ENCODE measurements at places on chromosomes 2 and 18.

DNA sequence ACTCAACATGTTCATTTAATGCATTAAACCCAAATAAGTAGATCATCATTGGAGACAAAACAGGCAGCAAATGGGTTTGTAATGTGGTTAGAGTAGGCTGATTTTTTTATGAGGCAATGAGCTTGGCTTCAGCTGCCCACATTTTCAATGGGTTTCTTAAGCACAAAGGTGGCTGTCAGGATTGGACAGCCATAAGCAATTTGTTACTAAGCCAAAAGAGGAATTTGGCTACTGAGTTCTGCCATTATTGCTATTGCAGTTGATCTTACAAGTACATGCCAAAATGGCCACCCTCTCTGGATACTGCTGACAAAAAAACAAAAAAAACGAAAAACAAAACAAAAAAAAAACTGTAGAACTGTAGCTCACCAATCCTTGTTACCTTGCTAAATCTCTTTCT, 1348.0 kb upstream of the PIK3C3 start:
- no peak for DNase-seq

GRCh38 chr18:28177828-28178635, 1.1 kb upstream of the CDH2 start:
- no peak for DNase-seq

GRCh38 chr18:65527879-65528633, 222.8 kb upstream of the CDH7 start:
- no peak for DNase-seq

- no peak for DNase-seq
Observed at GRCh38 chr2:20634507-20635112, 16.3 kb downstream of the HS1BP3 start.

- no peak for DNase-seq
Observed at GRCh38 chr2:227192491-227192890, 28.1 kb downstream of the COL4A3 start.

DNA sequence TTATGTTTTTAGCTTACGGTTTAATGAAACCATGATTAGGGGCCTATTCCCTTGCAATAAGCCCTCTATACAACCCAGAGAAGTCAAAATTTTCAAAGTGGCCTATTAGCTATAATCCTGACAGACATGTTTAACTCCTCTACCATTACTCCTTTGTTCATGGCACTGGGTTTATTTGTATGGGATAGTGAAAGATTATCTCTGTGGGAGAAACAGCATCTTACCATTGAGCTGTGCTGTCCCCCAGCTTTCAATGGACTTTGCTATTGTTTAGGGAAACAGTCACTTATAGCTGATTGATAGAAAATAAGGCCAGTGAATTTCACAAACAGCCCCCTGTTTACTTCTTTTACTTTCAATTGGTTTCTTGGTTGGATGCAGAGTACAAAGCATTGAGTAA, 675.2 kb upstream of the GCFC2 start:
- DNase-seq, result no peak

DNA sequence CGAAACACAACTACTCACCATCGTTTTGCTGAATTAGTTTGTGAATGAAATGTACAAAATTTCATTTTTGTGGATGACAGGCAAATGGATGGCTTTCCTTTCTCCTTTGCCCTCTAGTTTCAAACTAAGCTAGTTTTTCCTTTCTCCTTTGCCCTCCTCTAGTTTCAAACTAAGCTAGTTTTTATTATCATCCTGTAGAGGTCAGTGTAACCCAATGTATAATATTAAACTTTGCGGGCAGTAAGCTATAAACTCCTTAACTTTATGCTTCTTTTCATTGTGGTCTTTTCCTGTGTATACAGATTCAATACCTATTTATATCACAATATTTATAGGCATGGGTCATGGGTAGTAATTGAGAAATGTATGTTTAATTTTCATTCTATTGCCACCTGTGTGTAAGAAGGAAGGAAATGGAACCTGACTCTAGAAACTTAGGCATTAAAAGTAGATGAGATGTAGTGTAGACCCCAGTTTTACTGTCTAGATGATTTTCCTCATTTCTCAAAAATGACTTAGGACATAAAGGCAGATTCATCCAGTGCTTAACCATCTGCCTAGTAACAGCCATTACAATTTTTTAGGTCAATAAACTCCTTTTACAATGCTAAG, 58.1 kb downstream of the MAP3K19 start:
- DNase-seq, result no peak

GRCh38 chr2:60793169-60793568, 37.1 kb downstream of the PAPOLG start:
- DNase-seq, result no peak

- no peak for DNase-seq
Observed at GRCh38 chr18:62963507-62963906, 248.2 kb downstream of the PHLPP1 start.

DNA sequence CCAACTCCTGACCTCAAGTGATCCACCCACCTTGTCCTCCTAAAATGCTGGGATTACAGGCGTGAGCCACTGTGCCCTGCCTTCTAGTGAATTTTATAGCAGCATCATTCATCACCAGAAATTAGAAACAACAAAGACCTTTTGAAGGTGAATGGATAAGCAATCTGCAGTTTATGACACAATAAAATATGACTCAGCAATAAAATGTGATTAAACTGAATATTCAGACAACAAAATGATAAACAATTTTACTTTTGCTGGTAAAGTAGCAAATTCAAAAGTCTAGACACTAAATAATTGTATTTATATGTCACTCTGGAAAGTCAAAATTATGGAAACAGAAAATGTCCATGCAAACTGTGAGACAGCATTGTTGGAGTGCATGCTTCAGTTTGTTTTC, 656.6 kb downstream of the CBLN2 start:
- no peak for DNase-seq

DNA sequence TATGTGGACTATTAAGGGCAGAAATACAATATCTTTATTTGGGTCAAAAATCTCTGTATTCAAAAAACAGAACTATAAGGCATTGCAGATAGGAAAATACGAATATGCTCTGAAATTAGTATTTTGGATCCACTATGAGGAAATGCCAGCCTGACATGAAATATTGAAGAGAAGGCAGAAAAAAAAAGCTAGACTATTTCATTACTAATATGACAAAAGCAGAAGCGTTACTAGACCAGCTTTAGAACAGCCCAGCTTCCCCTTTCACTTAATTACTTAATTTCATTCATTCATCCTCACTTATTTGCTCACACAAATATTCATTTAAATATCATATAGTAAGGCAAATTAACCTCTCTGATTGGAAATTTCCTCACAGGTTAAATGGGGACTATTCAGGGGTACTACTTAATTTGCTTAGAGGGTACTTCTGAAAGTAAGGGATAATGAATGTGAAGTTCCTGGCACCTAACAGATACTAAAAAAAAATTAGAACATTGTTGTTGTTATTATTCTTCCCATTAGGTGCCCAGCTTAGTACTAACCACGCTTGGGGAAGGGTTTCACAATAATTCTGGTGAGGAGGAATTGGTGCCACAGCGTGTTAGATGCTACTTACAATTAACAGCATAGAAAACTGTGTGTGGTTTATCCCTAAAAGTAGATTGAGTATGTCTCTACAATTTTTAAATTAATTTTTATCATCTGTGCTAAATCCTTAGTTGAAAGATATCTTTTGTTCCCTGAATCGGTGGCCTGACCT, 71.1 kb upstream of the CTLA4 start:
- no peak for DNase-seq

- DNase-seq, result no peak
Observed at GRCh38 chr2:16727256-16727655, 61.6 kb upstream of the CYRIA start.

DNA sequence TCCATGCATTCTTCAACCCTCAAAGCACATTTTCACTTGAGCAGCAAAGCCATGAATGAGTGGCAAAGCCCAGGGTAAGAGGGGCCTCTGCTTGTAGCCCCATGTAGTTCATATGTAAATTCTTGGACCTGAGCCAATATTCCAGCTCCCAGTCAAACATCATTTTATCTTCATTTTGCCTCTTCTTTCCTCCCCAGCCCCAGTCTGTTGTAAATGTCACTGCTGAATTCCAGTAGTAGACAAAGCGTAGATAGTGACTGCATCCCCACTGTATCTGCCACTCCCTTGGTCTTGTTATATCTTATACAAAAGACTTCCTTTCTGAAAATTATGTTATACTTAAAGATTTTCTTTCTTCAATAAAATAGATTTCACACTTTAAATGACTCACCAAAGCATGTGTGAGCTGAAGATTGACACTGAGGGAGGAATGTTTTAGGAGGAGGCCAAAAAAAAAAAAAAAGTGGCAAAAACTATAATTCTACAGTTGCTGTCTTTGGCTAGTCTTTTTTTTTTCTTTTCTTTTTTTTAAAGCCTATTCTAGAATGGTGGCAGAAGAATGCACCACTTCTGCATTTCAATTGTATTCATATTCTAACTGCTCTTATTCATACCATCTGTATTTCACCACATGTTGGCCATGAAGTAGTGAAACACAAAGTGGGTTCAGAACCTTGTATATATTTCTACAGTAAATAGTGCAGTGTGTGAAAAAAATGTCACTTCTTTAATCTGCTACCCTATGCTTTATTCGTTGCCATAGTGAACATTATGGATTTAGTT, 306.1 kb downstream of the CPS1 start:
- no peak for DNase-seq

DNA sequence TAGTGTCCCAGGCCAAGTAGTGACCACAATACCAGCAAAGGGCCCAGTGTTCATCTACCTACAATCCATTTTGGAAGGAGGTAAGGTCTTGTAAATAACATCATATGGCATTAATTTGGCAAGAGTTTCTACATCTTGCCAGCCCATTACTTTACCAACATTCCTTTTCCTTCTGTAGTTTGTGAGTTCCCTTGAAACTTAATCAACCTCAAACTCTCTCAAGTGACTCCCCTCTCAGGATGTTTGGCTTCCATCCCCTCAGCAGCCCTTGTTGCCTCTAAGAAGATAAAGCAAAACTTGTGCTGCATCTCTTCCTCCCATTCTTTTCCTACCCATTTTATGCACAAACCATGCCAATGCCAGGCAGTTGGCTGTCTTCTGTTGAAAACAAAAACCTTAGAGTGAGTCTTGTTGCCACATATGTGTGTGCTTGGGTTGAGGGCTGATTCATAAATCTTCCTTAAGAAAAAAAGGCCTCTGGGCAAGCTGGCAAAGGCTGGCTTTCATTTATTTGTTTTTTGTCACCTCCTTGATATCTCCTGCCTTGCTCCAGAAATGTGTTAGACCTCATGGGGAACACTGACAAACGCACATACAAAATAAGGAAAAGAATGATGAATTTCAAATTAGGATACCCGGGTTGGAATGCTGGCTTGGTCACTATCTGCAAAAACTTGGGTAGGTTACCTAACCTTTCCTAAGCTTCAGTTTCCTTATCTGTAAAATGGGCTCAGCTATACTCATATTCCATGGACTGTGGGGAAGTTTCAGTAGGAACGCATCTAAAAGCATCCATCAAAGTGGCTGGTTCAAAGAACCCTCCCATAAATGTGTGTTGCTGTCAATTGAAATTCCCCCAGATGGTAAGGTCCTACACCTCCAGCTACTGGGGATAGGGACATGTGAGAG, 29.4 kb upstream of the ST3GAL5 start:
- DNase-seq, result no peak

- DNase-seq, result no peak
Observed at GRCh38 chr2:197128897-197129296, 181.7 kb downstream of the ANKRD44 start.

- DNase-seq, result no peak
Observed at GRCh38 chr2:21381421-21381820, 257.7 kb downstream of the TDRD15 start.

- no peak for DNase-seq
Observed at GRCh38 chr2:203718087-203718486, 11.6 kb downstream of the CD28 start.

DNA sequence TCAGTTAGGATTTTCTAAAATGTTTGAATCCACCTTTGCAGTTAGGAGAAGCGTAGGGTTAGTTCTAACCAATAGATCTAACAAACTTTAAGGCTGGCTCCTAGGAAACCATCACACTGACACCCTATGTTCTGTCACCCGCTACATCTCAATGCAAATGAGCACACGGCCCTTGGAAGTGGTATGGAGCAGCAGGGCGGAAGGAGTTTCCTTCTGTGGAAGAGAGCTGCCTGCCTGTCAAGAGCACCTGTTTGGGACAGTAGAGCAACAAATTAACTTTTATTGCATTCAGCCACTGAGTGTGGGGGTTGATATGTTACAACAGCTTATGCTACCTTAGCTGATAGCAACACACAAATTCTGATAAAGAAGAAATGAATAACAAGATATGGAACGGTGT, 306.9 kb upstream of the RAB6C start:
- no peak for DNase-seq

- no peak for DNase-seq
Observed at GRCh38 chr2:122908159-122908558, 1116.9 kb upstream of the CNTNAP5 start.

DNA sequence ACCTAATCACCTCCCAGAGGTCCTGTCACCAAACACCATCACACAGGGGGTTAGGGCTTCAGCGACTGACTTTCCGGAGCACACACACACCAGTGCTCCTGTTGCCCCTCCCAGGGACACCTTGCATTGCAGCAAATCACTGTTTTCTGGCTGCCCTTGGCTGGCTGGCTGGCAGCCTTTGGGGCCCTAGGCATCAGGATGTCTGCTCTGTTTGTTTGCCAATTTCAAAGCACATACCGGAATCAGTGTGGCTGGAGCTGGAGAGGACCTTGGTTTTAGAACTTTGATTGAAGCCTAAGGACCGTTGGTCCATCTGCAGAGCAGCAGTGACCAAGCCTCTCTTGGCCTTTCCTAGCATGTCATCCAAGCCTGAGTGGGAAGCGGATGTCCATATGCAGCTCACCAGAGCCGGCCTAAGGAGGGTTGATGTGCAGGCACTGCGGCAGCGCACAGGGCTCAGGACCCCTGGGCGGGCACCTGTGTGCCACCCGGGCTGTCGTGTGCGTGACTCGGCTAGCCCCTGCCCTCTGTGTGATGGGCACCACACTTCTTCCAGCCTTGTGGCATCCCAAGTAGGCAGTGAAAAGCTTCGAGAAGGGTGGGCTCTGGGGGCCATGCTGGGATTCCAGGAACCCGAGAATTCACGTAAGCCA, 62.1 kb downstream of the GBX2 start:
- DNase-seq, result no peak

- DNase-seq, result no peak
Observed at GRCh38 chr2:160268151-160268781, 68.2 kb upstream of the ITGB6 start.

DNA sequence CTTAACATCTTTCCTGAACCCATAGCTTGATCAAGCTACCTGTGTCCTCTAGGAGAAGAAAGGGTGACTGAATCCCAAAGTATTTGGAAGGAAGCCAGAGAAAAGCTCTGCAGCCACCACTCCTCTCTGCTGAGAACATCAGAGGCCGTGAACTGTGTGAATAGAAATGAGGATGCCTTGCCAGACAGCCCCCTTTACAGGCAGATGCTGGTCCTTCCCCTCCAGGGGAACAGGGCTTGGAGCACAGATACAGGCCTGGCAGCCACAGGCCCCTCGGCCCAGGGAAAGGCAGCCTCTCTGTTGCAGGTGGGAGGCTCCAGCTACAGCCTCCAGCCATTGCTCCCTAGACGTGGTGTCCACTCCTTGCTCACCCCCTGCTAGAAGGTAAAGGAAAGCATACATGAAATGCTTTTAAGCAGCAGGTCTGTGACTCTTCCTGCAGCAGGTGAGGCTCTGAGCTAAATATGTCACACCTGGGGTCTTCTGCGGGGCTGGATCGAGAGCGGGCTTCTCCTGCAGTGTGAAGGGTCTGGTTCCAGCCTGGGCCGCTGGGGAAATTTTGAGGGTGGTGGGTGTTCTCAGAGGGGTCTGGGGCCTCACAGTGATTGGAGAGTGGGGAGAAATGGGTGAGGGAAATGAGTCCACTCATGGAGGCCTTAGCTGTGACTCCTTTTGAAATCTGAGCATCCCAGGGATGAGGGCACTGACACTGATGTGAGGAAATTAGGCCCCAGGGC, 234.0 kb downstream of the KLHL29 start:
- DNase-seq, result no peak

GRCh38 chr2:151051574-151052220, 210.0 kb downstream of the RBM43 start:
- no peak for DNase-seq
